ENCODE measurements at places on chromosomes 13 and 19. TPM values are rescaled to one million over a fixed set of nuclear protein-coding genes. Genes with fewer than 3 reads are reported as not detected.

Gene PLIN4
- total RNA-seq = not detected

Gene CATSPERD
- not detected for total RNA-seq

Gene SPPL2B
- 24.8 TPM for total RNA-seq

Gene TINCR
- 0.28 TPM for total RNA-seq

Gene SOX1
- not detected for total RNA-seq

Gene ZNF90
- total RNA-seq = 1.9 TPM

Data from regular cardiac myocyte (primary cell).